Kidney glomerular epithelial cell (primary cell): ENCODE measurements at places on chromosomes 5 and 9.

- no peak for DNase-seq
These were observed 51.1 kb downstream of the ECPAS start for GRCh38 chr9:111433082-111433481.

DNA sequence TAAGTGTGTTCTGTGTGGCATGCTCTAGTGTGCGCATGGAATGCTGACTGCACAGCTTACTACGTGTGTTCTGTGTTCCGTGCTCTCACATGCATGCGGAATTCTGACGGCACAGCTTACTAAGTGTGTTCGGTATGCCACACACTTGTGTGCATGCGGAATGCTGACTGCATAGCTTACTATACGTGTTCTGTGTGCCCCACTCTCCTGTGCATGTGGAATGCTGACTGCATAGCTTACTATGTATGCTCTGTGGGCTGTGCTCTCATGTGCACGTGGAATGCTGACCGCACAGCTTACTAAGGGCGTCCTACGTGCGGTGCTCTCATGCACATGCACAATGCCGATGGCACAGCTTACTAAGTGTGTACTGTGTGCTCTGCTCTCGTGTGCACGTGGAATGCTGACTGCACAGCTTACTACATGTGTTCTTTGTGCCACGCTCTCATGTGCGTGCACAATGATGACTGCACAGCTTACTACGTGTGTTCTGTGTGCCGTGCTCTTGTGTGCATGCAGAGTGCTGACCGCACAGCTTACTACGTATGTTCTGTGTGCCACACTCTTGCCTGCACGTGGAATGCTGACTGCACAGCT, 548.9 kb downstream of the IRX1 start:
- DNase-seq = no peak

DNA sequence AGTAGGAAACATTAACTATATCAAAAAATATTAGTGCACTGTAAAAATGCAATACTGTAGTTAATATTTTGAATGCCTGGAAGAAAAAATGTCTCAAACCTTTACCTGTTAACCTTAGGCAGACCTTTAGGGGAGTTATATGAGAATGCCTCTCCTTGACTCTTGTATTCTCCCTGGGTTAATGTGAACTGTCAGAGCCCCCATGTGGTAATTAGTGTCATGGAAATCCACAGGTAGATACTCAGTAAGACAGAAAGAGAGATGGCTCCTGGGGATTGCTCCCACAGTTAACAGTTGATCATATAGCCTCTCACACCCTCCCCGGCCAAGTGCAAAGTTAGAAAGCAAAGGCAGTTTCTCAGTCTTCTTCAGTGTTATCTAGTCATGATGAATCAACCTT, 742.8 kb downstream of the NR2F1-AS1 start:
- peak; percentile 10 for DNase-seq

- no peak for DNase-seq
These were observed 42.8 kb upstream of the SLIT3 start for GRCh38 chr5:169343766-169344165.

DNA sequence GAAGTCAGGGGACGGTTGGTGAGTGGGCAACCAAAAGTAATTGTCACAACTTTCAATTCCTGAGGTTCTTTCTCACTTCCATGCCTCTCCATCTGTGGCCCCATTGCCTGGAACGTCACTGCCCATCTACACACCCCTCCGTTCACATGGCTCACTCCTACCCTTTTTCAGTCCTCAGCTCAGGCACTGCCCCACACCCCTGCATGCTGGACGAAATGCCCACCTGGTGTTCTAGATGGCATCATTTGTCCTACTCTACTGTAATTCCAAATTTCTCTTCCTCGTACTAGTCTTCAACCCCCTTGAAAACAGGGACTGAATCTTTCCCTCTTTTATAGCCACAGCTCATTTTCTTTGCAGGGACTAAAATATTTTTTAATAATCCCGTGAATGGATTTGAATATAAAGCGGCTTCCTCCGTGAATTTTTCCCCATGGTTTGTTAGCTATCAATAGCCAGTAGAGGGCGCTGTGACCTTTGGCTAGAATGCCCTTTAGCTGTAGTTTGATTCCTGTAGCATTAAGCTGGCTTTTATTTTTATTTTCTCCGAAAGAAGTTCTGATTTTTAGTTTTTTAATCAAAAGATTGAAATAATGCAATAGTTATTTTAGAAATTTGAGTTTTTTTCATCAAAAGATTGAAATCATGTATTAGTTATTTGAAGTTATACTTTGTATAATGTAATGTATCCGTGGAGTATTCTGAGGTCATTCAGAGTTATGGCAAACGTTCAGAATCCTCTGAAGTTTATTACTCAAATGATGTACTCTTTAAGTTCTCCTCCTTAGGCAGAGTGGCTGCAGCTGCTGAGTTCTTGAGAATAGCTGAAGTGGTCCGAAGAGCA, 232.1 kb downstream of the SH3GL2 start:
- DNase-seq = peak; percentile 76

GRCh38 chr9:120387257-120388002, 192.5 kb downstream of the CDK5RAP2 start:
- DNase-seq = no peak

DNA sequence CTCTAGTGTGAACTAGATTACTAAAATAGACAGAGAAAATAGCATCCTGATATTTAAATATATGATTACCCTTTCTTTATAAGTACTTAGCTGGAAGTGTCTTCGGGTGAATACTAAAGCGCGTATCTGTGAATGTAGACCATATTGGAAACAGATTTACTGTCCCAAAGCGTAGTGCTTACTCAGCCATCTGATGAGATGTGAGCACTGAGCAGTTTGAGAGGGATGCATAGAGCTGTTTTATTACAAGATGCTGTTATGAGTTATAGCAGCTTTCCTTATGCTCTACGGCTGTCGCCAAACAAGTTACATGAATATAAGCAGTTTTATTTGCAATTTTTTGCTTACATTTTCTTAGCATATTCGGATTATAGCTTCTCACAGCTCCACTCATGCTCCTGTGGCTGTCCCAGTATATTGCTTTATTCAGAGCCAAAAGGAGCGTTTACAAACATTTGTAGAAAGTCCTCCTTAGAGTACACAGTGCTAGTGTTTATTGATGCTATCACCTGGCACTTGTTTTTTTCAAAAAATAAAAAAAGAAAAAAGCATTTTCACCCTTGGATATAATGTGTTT, 981.4 kb upstream of the WWC1 start:
- no peak for DNase-seq

DNA sequence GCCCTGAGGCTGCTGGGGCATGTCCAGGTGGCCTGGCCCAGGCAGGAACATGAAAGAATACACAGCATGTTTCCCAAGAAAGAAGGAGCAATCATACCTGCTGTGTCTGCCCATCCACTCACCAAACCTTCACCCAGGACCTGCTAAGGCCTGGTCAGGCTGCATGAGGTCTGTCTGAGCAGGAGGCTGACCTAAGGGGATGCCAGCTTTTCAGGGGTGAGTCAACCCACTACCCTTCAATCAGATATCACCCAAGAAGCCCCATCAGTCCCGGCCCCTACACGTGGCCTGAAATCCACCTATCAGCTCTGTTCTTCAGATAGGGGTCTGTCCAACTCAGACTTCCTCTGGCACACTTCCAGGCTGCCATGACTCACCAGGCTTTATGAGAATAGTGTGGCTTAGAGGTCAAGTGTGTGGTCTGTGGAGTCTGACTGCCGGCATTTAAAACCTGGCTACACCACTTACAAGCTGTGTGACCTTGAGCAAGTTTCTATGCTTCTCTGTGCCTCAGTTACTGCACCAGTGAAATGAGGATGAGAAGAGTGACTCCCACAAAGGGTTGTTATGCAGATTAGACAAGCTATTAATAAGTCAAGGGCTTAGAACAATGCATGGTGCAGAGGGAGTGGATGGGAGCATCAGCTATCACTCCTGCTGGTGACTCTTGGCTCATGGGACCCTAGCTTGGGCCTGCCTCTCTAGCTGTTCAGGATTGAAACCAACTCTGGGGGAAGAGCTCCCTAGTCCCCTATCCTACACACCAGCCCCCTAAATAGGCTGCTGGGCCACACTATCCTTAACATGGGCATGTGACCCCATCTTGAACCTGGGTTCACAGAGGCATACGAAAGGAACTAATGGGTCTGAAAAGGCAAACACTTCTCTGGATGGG, 130.3 kb downstream of the PAX5 start:
- DNase-seq = peak; percentile 54

DNA sequence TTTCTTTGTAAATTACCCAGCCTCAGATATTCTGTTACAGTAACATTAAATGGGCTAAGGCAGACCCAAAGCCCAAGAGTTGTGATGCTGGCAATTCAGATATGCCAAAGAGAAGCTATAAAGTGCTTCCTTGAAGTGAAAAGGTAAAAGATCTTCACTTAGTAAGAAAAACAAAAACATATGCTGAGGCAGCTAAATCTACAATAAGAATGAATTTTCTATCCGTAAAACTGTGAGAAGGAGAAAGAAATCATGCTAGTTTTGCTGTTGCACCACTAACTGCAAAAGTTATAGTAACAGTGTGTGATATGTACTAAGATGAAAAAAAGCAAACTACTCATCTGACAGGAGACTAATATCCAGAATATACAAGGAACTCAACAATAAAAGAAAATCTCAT, 39.9 kb downstream of the FAM114A2 start:
- DNase-seq = no peak

DNA sequence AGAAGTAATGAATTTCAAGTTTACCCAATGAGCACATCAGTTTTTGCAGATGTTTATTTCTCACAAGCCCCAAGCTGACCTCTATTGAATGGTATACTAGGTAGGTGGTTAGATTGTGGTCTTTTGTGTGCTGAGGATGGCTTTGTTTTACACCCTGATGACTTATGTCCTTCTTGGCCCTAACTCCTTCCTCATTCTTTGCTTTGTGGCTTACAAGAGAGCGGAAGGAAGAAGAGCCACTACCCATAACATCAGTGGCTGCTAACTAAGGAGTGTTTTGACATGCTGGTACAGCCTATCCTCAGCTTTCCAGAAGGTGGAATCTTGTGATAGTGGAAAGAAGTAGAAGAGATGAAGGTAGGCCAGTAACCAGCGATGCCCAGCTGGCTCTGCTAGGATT, 85.7 kb upstream of the NTRK2 start:
- no peak for DNase-seq

DNA sequence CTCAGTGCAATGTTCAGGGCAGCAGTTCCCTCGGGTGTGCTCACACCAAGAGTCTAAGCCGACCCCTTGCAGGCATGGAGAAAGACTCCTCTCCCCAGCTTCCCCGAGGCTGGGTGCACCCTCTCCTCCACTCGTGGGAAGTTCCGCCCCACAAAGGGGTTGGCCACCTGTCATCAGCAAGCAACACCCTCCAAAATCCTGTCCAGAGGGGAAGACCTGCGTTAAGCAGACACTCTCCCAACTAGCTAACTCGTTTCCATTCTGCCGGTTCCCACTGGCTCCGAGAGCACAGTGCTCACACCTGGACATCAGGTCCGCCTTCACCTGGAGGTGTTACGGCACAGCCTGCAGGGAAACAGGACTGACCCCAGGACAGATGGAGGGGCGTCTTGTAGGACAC, 117.9 kb upstream of the IRX4 start:
- DNase-seq = no peak

GRCh38 chr5:179227580-179228311, 117.5 kb downstream of the ADAMTS2 start:
- no peak for DNase-seq

- peak; percentile 28 for DNase-seq
These were observed 941 bp downstream of the XPA start for GRCh38 chr9:97695995-97696802.

DNA sequence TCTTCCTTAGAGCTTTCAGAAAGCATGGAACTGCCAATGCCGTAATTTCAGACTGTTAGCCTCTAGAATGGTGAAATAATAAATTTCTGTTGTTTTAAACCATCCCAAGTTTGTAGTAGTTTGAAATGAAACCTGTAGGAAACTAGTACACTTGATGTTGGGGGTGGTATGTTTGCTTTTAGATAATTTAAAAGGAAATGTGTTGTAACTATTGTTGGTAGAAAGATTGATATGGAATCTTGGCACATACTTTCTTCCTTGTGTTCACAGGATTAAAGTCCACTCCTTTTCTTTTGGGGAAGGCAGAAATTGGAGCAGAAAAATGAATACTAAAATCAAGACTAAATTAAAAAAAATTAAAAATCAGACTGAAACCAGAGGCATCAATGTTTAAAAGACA, 66.0 kb upstream of the ARRDC3 start:
- DNase-seq = no peak

DNA sequence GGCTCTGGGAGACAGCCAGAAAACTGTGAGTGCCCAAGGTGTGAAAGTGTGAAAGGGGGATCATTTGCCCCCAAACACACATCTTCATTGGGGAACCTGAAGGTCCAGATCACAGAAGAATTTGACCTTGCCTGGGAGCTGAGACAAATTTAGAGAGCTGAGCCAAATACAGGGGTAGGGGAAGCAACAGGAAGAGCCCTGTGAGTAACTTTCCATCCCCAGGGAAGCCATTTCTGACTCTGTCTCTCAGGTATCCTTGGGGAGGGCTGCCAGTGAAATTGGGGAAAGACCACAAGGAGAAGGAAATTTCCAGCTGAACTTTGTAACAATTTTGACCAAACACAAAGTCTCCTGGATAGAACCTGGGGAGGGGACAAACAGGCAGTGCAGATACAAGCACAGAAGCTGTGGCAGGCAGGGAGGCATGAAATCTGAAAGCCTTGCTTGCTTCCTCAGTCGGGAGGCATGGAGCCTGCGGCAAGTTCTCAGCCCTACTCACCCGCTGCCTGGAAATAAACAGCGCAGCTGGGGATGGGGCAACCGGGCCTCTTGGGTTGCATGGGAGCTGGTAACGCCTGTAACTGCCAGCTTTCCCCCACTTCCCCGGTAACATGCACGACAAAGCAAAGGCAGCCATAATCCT, 31.5 kb upstream of the ZCCHC9 start:
- DNase-seq = no peak

GRCh38 chr5:166377756-166378155, 1913.7 kb upstream of the WWC1 start:
- DNase-seq = no peak

DNA sequence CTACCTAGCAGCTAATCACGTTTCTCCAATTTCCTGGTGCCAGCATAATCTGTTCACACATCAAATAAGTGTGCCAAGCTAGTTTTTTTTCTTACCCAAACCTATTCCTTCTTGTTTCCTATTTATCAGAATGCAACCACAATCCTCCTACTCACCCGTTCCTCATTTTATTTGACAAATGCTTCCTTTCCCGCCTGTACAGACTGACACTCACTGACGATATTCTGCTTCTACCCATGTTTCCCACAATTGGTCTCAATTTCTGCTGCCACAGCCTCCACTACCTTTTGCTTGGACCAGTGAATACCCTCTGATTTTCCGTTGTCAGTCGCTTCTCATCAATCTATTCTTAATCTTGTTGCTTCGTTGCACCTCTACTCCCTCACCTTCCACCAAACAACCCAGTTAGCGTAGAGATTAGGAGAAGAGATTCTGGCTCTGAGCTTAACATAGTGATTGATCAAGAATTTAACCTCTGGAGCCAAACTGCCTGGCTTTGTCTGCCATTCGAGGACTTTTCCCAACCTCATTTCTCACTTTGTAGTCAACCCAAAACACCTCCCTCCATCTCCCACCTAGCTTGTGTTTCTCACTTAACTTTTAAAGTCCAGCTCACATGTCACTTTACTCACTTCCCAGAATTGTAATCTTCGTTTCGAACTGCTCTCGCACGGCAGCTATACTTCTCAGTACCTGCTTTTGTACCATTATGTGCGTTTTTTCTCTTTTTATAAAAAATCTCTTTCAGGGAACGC, 729 bp upstream of the TMEM38B start:
- DNase-seq = peak; percentile 52

GRCh38 chr9:89178830-89179539, 367 bp upstream of the SHC3 start:
- DNase-seq = no peak
